ENCODE measurements at places on chromosomes 3 and 15. TPM values are rescaled to one million over a fixed set of nuclear protein-coding genes. Genes with fewer than 3 reads are reported as not detected.

DNA sequence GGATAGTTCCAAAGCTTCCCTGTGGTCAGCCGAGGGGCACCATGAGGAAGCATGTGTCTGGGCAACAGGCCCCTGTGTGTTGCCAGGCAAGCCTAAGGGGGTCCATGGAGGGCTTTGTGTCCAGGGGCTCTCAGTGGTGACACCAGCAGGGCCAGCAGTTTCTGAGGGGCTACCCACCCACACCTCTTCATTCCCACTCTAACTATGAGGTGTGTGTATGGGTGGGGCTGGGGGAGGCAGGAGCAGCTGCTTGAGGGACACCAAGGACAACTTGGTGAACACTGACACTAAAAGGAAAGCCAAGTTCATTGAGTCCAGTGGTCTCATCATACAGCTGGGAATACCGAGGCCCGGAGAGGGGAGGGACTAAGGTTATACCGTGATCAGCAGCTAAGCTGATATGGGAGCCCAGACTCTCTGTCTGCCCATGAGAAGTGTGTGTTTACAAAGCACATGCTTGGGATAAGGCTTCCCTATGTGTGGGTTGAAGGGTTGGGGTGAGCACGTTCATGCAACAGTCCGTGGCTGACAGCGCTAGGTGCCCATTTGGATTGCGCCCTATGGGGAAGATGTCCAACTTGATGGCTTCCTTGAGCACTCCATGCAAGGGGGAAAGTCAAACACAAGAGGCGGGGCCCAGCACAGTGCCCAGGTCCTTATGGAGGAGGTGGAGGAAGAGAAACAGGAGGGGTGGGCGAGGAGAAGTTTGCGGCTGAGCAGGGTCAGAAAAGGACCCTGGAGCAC lies 34.8 kb upstream of the CHRNB4 start:
- DNase-seq: no peak

GRCh38 chr15:73818308-73818985 lies 54.9 kb upstream of the TBC1D21 start:
- no peak for DNase-seq

DNA sequence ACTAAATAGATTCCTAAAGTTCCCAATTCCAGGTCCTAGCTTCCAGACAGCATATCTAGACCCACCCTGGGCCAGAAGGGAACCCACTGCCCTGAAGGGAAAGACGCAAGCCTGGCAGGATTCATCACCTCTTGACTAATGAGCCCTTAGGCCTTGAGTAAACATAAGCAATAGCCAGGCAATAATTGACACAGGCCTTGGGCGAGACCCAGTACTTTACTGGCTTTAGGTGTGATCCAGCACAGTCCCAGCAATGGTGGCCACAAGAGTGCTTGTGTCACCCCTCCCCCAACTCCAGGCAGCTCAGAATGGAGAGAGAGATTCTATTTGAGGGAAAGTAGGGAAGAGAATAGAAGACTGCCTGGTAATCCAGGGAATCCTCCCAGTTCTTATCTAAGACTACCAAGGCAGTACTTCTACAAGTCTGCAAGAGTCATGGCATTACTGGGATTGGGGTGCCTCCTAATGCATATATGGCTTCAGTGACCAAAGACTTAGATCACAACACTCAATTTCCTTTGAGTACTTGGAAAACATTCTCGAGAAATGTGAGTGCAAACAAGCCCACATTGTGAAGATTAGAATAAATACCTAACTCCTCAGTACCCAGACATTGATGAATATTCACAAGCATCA lies 30.4 kb upstream of the WWTR1 start:
- DNase-seq: no peak

DNA sequence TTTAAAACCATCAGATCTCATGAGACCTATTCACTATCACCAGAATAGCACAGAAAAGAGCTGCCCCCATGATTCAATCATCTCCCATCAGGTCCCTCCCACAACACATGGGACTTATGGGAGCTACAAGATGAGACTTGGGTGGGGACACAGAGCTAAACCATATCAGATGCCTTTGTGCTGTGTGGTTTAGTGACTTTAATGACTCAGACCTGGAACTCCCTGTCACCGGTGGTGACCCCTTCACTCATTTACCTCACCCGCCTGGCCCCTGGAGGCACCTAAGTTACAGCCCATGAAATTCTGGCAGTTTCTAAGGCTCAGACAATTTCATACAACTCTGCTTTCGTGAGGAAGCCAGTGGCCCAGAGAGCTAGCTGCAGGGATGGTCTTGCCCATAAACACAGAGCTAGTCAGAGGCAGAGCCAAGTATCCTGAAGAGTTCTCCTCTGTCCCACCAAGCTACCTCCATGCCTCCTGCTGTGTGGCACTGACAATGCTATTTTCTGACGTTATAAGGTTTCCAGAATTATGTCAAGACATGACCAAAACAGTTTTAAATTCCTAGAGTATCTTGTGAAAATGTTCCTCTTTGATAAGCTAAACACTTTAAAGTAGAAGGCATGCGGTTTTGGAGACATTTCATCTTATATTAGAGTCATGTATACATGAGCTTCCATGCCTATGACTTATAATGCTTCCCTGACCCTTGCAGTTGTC lies 231.1 kb upstream of the IL12A start:
- DNase-seq: no peak

Gene CNTN4
- 1.9 TPM for total RNA-seq

GRCh38 chr3:40913192-40913591 lies 286.1 kb upstream of the CTNNB1 start:
- DNase-seq: no peak

DNA sequence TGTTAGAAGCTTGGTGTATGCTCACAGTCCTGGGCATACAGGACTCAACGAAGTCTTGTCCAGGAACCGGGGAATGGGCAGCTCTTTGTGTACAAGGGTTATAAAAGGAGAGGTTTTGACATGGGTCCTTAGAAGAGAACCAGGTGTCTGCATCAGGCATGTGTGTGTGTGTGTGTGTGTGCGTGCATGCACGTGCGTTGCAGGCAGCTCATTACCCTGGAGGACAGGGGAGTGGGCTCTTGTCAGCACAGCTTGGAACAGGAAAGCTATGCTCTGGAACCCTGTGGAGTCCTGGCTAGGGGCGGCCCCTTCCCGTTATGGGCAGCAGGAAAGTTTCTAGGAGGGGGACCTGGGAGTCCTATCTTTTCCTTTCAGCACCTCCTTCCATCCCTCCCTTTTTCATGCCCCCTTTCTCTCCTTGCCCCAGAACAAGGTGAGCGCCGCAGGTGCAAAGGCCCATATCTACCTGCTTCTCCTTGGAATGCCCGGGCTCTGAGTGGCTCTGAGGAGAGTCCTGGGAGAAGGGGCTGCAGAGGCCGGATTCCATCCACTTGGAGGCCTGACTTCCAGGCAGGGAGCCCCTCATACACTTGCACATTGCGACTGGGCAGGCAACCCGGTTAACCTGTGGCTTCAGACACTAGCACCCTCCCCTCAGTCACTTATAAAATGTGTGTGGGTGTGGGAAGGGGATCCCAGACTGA lies 33.9 kb upstream of the LCTL start:
- DNase-seq: no peak

DNA sequence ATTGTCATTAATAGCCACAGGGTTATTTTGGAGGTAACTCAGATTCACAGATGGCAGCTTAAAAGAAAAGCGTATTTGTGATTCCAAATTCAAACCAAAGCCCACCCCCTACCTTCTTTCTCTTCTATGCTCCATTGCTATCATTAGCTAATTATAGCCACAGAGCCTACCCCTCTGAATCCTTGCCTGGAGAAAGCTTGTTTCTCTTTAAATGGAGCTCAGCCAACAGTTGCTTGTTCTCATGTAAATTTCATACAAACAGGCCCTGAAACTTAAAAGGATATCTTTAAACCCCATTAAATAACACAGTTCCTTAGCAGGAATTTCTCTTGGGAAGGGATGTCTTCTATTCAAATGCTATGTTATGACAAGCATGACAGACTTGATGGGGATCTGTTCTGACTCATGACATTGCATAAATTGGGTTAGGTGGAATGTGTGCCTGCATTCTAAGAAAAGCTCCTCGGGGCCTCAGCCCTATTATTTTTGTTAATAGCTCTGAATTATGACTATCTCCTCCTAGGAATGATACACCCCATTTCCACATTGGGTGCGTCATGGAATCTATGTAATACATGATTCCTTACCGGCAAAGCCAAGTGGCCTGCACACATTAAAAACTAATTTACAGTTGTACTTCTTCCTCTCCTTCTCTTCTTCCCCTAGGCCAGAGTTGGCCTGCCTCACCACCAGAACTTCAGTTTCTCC lies 265.8 kb downstream of the TAFA4 start:
- no peak for DNase-seq

Gene CTXN2
- total RNA-seq: not detected

Gene NGRN
- total RNA-seq: 53.9 TPM

Gene SLC26A6
- 9.4 TPM for total RNA-seq

DNA sequence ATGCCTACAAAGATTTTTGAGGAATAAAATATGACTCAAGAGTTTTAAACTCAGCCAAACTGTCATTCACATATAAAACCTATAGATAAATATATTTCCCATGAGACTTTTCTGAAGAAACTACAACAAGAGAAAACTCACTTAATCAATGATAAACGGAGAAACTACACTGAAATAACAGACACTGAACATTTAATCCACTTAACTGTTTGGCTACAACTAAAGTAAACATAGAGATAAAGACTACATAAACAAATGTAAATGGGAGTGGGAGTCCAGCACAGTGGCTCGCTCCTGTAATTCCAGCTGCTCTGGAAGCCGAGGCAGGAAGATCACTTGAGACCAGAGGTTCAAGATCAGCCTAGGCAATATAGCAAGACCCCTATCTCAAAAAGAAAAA lies 79.2 kb downstream of the MEX3B start:
- DNase-seq: no peak

- DNase-seq: no peak
These were observed 66.8 kb downstream of the RPL39L start for GRCh38 chr3:187072511-187072910.

GRCh38 chr15:91548549-91548948 lies 305.0 kb upstream of the SLCO3A1 start:
- no peak for DNase-seq

Data from lower leg skin (tissue), 4 donors.